ENCODE measurements at places on chromosomes 12 and 14.

GRCh38 chr12:56121204-56121870 lies 3.3 kb downstream of the ZC3H10 start:
- no peak for DNase-seq

GRCh38 chr12:115049614-115050013 lies 365.6 kb upstream of the TBX3 start:
- no peak for DNase-seq

DNA sequence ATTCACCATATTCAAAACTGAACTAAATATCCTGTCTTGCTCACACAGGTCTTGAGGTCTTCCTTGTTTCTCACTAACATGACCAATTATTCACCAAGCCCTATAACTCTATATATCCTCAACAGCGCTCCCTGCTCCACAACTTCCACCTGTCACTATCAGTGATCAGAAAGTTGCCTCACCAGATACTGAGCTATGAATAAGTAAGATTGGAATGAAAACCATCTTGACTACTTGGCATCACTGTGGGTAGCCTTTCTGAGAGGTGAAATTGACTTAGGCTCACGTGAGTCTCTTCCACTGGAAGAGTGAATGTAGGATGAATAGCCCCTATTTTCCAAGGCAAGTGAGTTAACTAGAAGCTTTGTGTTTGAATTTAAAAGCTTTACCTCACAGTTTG lies 167.1 kb downstream of the PIK3C2G start:
- DNase-seq, result no peak

DNA sequence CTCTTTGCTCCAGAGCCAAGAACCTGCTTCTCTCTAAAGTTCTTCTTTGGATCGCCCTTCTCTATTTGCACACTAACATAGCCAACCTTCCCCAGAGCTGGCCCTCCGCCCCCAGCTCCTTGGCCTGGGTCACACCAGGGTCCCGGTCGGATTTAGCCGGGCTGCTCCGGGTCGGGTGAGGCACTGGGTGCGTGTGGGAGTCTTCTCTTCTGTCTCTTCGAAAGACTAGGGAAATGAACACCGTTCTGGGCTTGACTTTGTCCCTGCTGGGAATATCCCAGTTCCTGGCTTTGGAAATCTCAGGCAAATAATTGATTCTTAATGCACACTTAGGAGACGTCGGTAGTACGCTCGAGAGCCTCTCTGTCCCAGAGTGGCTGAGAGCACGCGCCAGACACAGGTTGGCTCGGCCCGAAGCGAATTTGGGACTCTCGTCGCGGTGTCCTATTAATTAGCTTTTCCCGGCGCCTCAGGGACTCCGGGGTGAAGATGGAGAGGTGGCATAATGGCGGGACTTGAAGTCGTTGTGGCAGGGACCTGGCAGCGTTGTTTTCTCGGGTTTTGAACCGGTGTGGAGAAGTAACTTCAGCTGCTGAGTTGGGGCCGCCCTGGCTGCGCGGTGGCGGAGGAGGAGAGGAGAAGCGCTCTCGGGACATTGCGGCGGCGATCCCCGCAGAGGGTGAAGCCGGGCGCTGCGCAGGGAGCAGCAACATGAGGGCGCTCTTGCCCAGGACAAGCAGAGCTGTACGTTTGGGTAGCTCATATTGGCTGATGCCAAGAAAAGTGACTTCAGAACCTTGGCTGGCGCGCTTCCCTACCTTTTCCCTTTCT lies 7.5 kb downstream of the FOXG1 start:
- no peak for DNase-seq

GRCh38 chr14:99408286-99408970 lies 72.2 kb downstream of the SETD3 start:
- no peak for DNase-seq

GRCh38 chr14:33432407-33433023 lies 493.8 kb downstream of the NPAS3 start:
- DNase-seq, result no peak

GRCh38 chr12:22755629-22756028 lies 130.7 kb downstream of the ETNK1 start:
- no peak for DNase-seq
